ENCODE measurements at places on chromosomes 16 and 17. TPM values are rescaled to one million over a fixed set of nuclear protein-coding genes. Genes with fewer than 3 reads are reported as not detected.

ZNF624 gene
- total RNA-seq, result 3.9 TPM

DNA sequence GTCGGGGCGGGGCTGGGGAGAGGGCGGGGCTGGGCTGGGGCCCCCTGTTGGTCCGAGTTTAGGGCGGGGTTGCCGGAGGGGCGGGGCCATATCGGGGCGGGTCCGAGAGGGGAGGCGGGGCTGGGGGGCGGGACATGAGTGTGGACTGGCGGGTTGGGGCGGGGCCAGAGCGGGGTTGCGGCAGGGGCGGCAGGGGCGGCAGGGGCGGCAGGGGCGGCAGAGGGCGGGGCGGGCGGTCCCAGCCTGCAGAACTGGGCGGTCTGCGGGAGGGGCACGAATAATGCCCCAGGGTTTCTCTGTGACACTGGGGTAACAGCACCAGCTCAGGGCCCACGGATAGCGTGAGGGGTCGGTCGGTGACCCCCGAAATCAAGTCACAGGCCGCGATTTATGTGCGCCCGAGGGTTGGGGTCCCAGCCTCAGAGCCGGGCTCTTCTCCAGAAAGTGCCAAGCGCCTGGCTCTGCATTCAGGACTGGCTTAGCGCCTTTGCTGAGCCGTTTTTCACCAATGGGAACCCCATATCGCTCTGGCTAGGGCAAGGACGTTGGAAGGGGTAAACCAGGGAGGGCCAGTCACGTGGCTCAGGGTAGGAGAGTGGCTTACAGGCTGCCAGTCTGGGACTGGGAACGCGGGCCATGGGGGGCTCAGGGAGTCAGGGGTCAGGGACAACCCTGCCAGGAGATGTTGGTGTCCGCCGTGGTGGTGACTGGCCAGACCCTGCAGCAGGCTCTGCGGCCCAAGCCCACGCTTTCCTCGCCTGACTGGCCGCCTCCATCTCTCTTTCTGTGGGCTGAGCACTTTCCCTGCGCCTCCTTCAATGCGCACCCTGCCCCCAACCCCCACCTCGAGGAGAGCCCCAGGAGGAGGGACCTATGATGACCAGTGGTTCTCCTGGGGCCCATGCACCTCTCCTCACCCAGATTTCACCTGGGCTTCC lies 1.2 kb upstream of the METTL26 start:
- peak; percentile 92 for DNase-seq

DNA sequence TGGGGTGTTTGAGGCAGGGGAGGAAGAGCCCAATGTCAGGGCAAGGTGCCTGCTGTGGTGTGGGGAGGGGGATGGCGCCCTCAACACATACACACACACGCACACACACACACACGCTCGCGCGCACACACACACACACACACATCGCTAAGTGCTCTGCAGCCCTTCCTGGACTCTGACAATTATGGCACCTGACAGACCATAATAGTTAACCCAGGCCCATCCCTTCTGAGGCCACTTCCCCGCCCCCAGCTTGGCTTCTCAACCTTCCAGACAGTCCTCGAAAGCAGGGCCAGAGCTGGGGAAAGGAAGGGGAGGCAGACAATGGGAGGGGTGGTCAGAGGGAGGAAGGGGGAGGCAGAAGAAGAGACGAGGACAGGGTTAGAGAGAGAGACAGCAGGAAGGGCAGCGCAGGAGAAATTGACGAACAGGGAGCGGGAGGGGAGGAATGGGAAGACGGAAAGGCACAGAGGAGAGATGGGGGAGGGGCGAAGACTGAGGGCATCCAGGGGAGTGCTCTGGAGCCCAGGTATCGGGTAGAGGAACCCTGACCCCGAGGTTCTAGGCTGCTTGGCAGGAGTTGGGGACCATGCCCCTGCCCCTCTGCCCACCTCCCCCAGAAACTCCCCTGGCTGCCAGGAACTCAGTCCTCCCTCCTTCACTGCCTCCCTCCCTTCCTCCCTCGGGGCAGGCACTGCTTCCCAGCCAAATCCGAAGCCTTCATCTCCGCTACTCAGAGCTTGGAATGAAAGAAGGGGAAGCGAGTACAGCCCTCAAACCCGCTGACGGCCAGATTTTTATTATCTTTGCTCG lies 4.0 kb downstream of the SRCIN1 start:
- DNase-seq, result no peak

GRCh38 chr16:87821376-87822107 lies 47.8 kb downstream of the SLC7A5 start:
- no peak for DNase-seq

- DNase-seq, result no peak
Measured at GRCh38 chr16:78813661-78814311, 714.3 kb downstream of the WWOX start.

GRCh38 chr17:33240362-33240761 lies 52.7 kb downstream of the ASIC2 start:
- no peak for DNase-seq

GNPTG gene
- 40.3 TPM for total RNA-seq

PRAC1 gene
- not detected for total RNA-seq

NETO2 gene
- 30.5 TPM for total RNA-seq

GRCh38 chr16:29700253-29700987 lies 21.4 kb downstream of the QPRT start:
- peak; percentile 92 for DNase-seq

GRCh38 chr16:11232852-11233726 lies 22.9 kb downstream of the SOCS1 start:
- no peak for DNase-seq

GRCh38 chr16:7456211-7456610 lies 123.6 kb downstream of the RBFOX1 start:
- no peak for DNase-seq

GRCh38 chr17:9465210-9465921 lies 110.3 kb downstream of the STX8 start:
- DNase-seq, result peak; percentile 85

KIF19 gene
- 6.4 TPM for total RNA-seq

XPO6 gene
- 112 TPM for total RNA-seq

DNA sequence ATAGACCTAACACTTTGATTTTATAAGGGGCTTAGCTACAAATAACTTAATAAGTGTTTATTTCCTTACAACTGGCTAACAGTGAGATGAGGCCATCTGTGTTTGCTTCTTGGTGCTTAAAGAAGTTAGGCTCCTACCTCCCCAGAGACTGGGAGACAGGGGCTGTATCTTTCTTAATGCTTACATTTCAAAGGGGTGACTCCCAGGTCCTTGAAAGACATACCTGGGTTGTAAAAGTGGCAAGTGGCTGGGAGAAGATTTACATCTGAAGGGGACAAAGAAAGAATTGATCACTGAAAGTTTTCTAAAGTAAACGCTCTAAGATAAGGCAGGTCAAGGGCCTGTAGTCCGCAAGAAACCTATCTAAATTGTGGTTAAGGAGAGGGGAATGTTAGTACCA lies 196.8 kb downstream of the CNTNAP4 start:
- no peak for DNase-seq

GRCh38 chr16:89061590-89062380 lies 31.9 kb upstream of the ACSF3 start:
- no peak for DNase-seq

RRAD gene
- 0.84 TPM for total RNA-seq

OTOP3 gene
- not detected for total RNA-seq

SLC7A6 gene
- 31.1 TPM for total RNA-seq

DNA sequence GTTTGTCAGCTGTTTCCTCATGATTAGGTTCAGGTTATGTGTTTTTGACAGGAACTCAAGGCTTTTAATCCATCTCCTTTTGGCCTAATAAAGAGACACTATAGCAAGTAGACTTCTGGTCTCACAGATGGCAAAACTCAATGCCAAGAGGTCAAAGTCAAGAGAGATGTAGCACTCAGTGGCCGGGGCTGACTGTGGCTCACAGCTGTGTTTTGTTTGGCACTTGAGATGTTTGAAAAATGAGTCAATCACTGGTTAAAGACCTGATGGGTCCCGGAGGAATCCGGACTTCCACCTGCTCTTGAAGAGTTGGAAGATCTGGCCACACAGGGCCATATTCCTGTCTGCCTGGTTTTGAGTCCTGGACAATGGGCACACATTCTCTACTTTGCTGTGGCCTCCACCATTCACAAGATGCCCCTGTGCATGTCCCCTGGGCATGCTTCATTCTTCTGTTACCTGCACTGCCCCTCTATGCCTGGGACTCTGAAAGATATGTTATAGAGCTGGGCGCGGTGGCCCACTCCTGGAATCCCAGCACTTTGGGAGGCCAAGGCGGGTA lies 210.3 kb downstream of the SNX29 start:
- peak; percentile 86 for DNase-seq

DNA sequence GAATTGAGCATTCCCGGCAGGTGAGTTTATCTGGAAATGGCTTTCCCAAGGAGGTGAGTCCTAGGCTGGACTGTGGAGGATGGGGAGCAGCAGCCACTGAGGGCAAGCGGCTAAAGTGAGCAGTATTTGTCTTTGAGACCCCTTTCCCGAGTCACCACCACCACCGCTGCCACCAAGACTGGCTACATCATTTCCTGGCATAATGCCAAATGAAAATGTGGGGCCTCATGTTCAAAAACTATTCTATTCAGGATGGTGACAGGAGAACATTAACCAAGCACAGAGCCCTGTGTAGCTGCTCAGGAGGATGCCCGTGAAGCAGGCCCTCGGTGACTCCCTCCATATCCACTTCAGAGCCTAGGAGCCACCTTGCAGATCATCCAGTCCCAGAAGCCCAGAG lies 46.0 kb downstream of the NOG start:
- no peak for DNase-seq

DNA sequence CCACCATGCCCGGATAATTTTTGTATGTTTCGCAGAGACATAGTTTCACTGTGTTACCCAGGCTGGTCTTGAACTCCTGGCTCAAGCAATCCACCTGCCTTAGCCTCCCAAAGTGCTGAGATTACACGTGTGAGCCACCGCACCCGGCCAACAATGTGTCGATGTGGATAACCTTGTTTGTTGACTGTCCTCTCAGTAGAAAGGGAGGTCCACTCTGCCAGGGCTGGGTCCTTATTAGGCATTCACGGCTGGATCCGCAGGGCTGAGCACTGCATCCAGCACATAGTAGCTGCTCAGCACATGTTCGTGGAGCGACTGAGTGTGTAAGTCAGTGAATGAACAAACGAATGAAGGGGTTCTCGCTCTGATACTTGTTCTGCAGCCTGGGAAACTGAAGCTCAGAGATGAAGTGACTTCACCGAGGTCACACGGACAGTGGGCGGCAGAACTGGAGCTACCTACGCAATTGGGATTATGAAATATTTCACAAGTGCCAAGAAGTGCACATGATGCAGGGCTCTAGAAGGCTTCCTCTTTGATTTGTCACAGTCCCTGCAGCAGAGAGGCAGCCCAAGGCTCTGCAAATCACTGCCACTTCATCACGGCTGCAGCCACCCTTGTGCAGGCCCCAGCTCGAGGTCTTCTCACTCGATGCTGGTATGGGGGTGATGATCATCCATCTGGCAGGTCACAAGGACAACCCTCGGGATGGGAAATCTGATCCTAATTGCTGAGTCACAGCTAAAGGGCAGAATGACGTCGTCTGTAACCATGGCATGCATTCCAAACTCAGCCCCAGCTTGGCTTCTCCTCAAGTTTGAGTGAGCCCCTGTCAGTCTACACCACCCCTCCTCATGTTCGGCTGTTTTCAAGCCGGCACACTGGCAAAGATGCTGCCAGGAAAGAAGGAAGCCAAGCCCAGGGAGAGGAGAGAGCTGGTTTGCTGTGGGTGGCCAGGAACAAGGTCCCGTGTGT lies 28.0 kb upstream of the SNN start:
- DNase-seq, result peak; percentile 48

DNA sequence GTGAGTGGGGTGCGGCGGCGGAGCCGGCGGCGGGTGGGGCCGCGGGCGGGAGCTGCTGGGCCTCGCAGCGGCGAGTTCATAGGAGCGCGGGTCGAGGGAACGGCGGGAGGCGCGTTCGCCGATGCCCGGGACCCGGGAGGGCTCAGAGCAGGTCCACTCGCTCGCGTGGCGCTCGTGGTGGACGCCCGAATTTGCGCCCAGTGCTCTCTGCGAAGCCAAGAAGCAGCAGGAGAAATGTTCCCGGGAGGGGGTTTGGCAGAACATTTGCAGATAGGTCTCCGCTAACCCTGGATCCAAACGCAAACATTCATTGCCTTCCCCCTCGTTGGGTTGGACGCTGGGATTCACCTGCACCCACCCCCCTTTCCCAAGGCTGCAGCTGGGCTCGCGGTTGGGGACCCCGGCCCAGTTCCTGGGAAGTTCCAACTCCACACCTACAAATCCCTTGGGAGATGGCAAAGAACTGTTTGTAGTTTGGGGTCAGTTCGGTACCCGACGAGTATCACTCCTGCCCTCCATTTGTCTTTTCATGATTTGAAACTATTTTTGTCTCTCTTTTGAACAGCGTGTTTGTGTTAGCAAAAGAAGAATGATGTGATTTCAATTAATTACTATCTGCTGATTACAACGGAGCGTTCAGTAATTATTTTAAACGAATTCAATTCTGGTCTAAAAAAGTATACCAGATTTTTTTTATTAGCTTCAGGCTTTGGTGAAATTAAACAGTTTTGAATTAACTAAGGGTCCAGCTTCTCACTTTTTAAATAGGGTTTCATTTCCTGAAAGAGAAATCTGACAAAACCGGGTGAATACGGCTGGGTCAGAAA lies 2.3 kb downstream of the NTN1 start:
- no peak for DNase-seq

DNA sequence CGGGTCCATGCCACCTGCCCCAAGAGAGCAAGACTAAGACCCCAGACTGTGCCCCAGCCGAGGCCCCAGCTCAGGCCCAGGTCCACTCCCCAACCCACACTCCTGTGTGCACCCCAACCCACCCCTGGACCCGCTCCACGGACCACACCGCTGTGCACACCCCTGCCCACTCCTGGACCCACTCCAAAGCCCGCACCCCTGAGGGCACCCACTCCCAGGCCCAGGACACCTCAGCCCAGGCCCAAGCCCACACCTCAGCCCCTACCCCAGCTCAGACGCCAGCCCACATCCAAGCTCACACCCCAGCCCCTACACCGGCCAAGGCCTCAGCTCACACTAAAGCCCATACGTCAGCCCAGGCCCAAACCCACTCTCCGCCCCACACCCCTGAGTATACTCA lies 1.1 kb downstream of the SPEM3 start:
- DNase-seq, result no peak

GRCh38 chr17:38730526-38731379 lies 612 bp downstream of the CISD3 start:
- DNase-seq, result peak; percentile 53

- DNase-seq, result no peak
Measured at GRCh38 chr17:74156878-74157277, 46.6 kb upstream of the RPL38 start.

- peak; percentile 13 for DNase-seq
Measured at GRCh38 chr17:16273499-16273898, 56.5 kb downstream of the PIGL start.

DNA sequence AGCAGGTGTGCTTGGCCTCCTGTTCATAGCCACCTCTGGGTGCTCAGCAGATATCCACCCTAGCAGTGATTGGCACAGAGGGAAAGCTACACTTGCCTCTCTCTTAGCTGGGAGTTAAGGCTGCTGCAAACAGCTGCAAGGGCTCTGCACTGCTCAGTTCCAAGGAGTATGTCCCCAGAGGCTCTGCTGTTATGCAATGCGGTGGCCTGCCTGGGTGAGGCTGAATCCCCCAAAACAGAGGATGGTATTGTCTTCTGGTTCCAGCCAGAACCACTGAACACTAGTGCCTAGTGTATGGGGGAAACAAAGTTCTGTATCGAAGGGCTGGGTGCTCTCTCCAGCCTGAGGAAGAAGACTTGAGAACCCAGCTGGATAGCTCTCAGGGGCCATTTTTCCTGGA lies 16.8 kb downstream of the TMEM94 start:
- no peak for DNase-seq

GRCh38 chr16:2194852-2195321 lies 1.5 kb downstream of the CASKIN1 start:
- peak; percentile 69 for DNase-seq

GRCh38 chr16:29007730-29008593 lies 23.1 kb downstream of the LAT start:
- DNase-seq, result peak; percentile 15

All from dermis blood vessel endothelial cell (primary cell).